HuH-7.5 (cell line): ENCODE measurements at places on chromosomes 12 and 14.

- no peak for DNase-seq
These were observed 141.7 kb downstream of the PIK3C2G start for GRCh38 chr12:18402872-18403611.

DNA sequence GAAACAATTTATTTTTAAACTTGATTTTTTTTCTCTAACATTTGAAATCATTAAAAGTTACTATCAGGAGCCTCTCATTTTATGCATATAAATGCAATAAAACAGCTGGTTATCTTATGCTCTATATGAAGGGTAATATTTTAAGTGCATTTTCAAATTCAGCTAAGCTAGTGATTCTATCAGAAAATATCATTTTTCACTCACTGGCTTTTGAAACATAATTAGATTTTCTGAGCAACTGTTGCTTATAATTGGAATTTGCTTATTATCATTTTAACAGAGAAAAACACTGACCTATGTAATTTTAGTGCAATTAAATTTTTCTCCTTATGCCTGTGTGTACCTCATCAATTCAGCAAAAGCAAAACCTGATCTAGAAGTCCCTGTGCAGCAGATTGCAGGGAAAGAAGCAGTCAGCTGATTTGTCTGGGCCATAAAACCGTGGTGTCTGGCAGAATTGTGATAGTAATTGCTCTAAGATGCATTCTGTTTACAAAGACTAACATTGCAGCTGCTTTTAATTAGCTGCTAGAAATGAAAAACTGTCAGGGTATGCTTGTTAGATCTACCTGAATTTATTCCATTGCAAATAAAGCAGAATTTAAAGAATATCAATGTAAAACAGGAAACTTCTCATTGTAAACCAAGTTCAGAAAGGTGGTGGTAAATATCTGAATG is 75.0 kb downstream of the BICD1 start:
- no peak for DNase-seq

DNA sequence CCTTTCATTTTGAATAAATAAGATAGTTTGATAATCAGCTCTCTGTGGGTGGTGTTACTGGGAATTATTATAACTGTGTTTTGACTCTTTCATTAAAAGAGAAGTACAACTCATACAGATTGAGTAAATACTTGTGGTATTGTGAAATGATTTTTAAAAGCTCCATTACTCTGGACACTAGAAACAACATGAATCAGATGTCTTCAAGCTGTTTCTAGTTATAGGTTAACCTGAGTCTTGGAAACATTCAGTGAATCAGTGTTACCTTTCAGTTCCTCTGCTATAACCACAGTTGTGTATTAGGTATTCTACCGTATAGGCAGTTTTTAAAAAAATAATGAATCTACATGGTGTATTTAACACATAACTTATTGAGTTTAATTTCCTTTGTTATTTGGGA is 128.4 kb upstream of the SSTR1 start:
- DNase-seq: no peak

- no peak for DNase-seq
These were observed 2.6 kb upstream of the KLRK1 start for GRCh38 chr12:10392394-10392930.

- no peak for DNase-seq
These were observed 205.3 kb upstream of the SFSWAP start for GRCh38 chr12:131505561-131505960.

DNA sequence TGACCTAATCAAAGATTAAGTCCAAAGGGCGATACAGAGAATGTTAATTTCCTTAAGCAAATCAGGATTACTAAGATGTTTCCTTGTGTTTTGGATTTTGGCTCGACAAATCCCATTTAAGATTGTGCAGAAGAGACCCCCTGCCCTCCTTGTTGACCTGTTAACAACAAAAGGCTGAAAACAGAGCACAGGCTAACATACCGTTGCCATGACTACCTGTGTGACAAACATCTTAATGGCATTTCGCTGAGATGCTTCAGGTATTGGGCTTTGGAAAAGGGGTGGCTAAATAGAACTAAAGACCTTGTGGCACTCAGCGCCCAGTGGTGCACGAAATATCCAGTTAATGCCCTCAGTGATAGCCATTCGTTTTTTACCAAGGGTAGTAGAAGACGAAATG is 1532.3 kb upstream of the TMEM132C start:
- no peak for DNase-seq

- peak; percentile 30 for DNase-seq
These were observed 138.0 kb downstream of the ASCL4 start for GRCh38 chr12:107912421-107913004.
